ENCODE measurements at places on chromosomes 11 and 22.
A peak's percentile ranks its signal among the peaks of the same experiment; 100 is the strongest.

GRCh38 chr11:126076641-126077040 is 14.0 kb upstream of the CDON start:
- no peak for DNase-seq

DNA sequence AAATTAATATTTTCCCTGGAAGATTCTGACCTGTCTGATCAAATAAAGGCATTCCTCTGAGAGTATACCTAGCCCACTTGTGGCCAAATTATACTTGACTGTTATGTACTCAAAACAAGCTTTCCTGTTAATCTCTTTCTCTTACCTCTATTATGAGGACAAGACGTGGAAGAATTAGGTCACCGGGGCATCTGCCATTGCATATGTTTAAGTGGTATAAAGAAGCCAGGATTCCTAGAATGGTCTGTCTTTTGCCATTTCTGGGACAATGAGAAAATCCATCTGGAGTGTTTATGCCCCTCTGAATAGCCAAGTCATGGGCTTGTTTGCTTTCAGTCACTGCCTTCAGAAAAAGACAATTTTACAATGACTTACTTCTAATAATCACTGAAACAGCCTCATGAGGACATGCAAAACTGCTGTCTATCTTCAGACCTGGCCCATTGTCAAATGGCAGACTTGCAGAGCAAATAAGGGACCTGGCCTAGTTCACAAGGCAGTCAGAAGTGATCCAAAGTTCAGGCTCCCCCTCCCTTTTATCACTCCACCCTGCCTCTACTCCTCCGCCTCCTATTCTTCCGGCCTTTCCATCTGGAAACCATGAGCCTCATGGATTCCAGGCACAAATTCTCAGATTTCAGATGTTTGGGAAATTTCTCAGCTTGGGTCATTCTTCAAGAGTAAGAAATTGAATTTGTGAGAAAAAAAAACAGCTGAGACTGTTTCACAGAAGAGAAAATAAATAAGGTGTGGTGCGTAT is 128.1 kb upstream of the LDLRAD3 start:
- peak; percentile 15 for DNase-seq

DNA sequence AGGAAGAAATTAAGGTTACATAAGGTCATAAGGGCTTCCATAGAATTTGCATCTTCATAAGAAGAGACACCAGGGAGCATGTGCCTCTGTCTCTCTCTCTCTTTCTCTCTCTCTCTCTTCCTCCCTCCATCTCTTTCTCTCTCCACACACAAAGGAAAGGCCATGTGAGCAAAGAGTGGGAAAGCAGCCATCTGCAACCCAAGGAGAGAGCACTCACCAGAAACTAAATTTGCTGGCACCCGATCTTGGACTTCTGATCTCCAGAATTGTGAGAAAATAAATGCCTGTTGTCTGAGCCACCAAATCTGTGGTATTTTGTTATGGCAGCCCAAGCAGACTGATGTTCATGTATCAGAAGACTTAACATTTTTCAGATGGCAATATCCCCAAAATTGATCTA is 6.4 kb upstream of the KRTAP5-10 start:
- DNase-seq: no peak

DNA sequence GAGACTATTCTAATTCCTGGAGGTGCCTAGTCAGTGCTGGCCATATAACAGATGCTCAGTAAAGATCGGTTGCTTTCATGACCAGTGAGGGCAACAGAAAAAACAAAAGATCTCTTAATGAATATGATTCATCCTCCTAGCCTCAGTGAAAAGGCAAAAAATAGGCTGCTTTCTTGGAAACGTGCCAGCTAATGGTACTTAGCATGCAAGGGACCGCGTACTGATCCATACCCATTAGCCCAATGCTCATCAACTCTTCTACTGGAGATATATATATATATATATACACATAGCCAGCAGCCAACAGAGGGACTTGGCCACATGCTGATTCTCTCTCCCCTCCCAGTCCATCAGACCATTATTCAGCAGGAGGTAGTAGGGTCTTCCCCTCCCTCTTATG is 320.4 kb downstream of the KIRREL3 start:
- DNase-seq: no peak

DNA sequence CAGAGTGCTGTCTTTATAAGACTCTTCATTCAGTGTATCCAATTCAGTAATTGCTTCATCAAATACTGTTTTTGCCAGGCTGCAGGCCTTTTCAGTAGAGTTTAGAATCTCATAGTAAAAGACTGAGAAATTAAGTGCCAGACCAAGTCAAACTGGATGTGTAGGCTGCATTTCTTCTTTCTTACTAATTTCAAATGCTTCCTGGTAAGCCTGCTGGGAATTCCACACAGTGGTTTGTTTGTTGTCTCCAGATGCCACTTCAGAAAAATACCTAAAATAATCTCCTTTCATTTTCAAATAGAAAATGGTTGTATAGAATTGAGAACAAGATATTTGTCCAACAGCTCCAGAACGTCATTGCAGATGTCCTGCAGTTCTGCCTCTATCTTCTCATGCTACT is 34.7 kb downstream of the LDHAL6A start:
- peak; percentile 21 for DNase-seq

GRCh38 chr11:61486011-61486620 is 22.4 kb upstream of the LRRC10B start:
- no peak for DNase-seq

Measured in iris pigment epithelial cell (primary cell).